Bronchial epithelial cell (primary cell): ENCODE measurements at places on chromosomes 5 and 9. TPM values are rescaled to one million over a fixed set of nuclear protein-coding genes. Genes with fewer than 3 reads are reported as not detected.

- no peak for DNase-seq
Observed at GRCh38 chr5:133938929-133939328, 29.5 kb downstream of the C5orf15 start.

GRCh38 chr5:113378081-113378480 lies 56.7 kb downstream of the TSSK1B start:
- no peak for DNase-seq

DNA sequence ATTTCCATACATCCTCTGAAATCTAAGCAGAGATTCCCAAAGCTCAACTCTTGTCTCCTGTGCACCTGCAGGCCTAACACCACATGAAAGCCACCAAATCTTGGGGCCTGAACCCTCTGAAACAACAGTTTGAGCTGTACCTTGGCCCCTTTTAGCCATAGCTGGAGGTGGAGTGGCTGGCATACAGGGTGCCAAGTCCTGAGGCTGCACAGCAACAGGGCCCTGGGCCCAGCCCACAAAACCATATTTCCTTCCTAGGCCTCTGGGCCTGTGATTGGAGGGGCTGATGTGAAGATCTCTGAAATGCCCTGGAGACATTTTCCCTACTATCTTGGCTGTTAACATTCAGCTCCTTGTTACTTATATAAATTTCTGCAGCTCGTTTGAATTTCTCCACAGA lies 26.5 kb downstream of the DOCK2 start:
- no peak for DNase-seq

DNA sequence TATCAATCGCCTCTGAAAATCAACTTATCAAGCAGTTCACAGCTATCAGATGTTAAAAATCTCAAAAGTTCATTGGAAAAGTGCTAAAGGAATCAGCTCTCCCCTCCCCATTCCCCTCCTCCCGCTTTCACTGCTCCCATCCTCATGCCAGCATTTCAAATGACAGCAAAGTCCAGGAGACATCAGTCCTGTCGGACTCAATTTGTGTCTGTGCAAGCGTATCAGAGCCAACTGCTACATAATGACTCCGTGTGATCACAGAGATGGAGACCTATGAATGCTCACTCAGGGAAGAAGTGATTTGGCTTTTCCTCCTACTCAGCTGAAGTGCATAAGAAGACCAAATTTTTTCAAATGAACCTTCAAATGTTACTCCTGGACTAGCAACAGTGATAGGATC lies 937.2 kb upstream of the DMAC1 start:
- no peak for DNase-seq

DNA sequence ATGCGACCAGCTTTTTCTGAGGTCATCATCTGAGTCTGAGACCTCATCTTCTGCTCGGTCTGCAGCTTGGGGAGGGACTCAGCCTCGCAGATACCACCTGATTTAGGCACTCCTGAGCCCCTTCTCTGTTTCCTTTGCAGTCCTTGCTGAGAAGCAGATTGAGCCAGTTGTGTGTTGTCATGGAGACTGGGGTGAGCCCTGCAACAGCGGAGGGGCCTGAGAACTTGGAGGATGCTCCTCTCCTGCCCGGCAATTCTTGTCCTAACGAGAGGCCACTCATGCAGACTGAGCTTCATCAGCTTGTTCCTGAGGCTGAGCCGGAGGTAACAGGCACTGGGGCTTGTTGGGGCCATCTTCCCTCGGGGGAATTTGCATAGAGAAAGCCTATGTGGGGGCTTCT lies 19.2 kb downstream of the TEX53 start:
- no peak for DNase-seq

SERINC5 gene
- total RNA-seq, result 33.4 and 48.8 TPM in 2 replicates

DNA sequence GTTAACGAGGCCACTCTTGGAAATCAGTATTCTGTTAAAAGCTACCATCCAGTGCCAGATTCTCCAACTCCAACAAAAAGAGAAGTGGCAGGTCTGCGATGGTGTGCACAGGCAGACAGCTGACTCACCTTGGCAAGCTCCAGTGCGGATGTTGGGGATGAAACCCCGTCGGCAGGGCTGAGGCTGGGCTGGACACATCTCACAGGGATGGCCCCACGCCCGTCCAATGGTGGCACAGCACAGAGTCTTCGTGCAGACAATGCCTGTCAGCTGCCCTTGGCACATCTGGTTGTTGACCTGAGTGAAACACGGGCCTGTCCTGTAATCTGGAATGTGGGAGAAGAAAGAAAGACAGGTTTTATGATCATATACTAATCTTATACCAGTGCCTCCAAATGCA lies 73.4 kb downstream of the FBN2 start:
- no peak for DNase-seq

DNA sequence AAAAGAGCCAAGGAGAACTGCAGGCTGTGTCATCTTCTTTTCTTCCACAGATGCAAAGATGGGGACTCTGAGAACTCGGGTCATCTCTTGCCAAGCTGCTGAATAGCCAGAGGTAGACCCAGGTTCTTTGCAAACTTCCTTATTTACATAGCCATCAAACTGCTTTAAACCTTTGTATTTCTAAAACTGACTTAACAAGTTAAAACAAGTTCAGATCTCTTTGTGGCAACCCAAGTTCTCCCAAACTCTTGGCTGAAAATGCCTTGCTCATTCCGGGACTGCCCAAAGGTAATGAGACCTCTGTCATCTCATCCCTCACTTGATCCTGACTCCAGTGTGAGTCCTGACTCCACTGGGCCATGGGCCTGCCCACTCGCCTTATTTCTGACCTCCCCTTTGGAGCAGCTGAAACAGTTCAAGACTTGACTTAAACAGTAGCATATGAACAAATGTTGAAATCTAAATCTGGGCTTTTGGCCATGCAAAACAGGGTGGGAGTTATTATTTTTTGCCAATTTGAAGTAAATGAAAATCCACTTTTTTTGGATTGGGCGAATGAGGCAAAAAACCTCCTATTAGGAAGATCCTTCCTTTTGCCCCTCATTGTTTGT lies 50.6 kb downstream of the FBXL7 start:
- DNase-seq, result peak; percentile 82

RGP1 gene
- 11.8 and 16.8 TPM in 2 replicates for total RNA-seq
